CD4-positive, alpha-beta T cell treated with Interleukin-2 at 100 ng/mL for 4 hours (primary cell): ENCODE measurements at places on chromosomes 5 and 9.

GRCh38 chr5:74201334-74202081, 439.0 kb downstream of the ENC1 start:
- DNase-seq = no peak

DNA sequence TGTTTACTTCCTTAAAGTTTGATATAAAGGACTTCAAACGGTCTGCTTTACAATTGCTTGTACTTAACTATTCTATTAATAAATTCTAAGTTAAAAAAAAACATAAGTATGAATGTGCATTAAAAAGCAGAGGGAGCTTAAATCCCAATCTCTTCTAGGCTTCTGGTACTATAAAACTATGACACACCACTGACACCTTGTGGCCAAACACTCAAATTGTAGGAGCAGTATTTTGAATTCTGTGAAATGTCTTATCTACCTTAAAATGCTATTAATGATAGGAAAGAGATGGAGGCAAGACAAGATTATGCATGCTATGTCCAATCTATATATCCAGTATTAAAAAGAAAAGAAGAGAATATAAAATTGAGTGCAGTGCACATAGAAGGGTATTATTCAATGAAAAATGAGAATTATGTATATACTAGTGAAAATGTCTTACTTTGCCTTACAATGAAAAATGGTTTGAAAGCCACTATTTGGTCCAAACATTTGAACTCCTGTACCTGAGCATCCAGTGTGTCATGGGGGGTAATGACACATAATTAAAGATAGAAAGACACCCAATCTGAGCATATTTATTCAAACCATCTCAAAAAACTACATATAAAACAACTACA, 87.6 kb downstream of the ERP44 start:
- peak; percentile 60 for DNase-seq

DNA sequence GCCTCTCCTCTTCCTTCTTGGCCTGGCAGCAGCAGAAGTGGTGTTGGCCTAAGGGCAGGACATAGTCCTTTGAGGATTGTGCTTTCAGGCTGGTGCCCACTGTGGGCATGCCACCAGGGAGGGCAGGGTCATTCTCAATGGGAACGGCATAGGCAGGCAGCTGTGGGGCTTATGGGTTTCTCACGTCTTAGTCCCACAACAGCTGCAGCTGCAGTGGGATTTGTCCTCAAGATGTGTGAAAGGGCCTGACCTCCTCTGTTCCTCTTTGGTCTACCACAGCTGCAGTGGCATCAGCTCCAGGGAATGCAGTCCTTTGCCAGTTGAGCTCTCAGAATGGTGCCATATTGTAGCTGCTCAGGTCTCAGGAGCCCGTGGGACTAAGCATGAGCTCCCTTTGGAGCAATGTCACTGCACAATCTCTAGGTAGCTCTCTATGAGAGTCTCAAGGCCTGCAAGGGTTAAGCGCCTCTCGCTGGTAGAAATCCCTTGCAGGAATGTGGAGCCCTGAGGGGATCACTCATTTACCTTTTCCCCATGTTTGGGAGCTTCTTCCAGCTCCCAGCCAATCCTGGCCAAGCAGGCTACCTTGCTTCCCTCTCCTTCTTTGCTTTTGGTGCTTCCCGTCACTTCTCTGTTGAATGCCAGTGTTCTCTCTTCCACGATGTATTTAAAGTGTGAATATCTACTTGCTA, 104.8 kb downstream of the GNA14 start:
- DNase-seq = no peak

DNA sequence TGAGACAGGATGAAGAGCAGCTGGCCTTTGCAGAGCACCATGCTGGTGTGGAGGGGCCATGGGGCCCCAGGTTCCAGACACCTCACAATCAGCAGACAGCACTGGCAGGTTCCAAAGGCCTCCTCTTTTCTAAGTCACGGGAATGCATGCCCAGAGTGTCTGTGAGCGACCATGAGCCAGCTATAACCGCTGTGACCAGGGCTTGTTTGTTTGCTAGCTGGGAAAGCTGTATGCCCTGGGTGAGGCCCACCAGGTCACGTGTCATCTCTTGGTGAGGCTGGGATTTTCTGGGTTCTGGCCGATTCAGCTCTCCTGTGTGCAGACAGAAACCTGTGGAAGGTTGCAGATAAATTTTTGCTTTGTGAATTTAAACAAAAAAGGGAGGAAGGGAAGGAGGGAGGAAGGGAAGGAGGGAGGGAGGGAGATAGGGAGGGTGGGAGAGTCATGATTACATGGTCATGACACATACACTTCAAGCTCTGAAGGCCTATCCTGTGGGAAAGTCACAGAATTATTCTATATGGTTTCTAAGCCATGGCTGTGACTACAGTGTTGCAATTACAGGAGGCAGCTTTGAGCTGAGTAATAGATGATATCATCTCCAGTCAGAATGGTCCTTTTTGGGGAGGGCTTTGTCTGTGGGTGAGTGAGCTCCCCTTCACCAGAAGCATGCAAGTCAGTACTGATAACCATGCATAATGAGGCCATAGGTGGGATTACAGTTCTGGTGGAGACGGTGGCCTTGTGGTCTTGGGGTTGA, 37.2 kb downstream of the PAPPA start:
- no peak for DNase-seq

GRCh38 chr5:127089191-127089590, 15.9 kb upstream of the C5orf63 start:
- no peak for DNase-seq

- DNase-seq = no peak
Observed at GRCh38 chr5:116271446-116272025, 186.7 kb downstream of the COMMD10 start.

DNA sequence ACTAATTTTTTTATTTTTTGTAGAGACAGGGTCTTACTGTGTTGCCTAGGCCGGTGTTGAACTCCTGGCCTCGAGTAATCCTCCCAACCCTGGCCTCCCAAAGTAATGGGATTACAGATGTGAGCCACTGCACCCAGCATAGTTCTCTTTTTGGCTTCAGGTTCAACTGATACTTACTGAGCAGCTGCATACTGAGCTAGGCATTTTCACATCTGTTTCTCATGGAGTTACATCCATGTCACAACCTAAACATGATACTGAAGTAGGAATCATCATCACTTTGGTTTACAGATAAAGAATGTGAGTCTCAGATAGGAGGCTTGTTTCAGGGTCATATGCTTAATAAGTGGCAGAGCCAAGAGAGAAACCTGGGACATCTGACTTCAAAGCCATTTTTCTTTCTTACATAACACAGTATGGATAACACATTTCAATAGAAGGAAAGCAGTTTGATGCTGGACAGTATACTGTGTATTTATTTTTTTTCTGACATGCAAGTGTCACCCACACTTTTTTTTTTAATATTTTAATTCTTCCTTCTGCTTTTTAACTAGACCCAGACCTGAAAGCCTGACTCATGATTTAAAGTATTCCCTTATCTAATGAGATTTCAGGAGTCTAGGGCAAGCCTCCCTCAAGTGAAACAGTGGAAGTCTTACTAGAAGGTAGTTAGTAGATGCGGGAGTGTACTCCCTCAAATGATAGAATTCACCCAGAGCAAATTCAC, 90.8 kb downstream of the HACD4 start:
- DNase-seq = no peak

- no peak for DNase-seq
Observed at GRCh38 chr5:146644831-146645230, 128.8 kb upstream of the GPR151 start.

DNA sequence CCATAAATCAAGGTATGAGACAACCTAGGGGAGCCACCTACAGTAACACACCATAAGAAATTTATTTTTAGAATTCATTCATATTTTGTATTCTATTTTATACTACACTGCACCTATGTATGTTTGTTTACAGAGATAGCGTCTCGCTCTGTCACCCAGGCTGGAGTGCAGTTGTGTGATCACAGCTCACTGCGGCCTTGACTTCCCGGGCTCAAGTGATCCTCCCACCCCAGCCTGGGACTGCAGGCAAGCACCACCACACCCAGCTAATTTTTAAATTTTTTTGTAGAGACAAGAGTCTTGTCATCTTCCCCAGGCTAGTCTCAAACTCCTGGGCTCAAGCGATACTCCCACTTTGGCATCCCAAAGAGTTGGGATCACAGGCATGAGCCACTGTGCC, 25.4 kb downstream of the MAPKAP1 start:
- DNase-seq = no peak

DNA sequence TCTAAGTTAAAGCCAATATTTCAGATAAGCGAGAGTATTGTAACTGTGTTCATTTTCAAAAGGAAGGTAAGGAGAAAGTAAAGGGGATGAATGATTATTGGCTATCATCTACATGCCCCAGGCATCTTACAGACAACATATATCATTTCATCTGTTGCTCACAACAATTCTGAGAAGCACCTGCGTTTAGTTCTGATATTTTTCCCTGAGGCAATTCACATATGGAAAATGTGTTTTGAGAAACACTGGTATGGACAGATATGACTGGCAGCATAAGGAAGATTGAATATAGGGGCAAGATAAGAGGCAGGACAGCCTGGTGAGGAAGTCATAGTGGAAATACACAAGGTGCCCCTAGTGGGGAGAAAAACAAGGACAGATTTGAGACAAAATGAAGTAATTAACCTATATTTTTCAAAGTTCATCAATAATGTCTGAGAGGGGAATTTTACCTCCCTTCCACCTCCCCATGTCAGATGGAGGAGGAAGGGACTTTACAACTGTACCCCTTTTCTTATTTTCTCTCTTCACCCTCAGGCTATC, 87.7 kb upstream of the TRIM32 start:
- no peak for DNase-seq

GRCh38 chr9:18488886-18489285, 14.9 kb downstream of the ADAMTSL1 start:
- DNase-seq = no peak

- DNase-seq = no peak
Observed at GRCh38 chr5:127299678-127300077, 9.1 kb downstream of the MEGF10 start.

- no peak for DNase-seq
Observed at GRCh38 chr9:121491111-121491510, 8.5 kb downstream of the GGTA1 start.

GRCh38 chr5:139668924-139669661, 20.9 kb downstream of the CXXC5 start:
- no peak for DNase-seq

DNA sequence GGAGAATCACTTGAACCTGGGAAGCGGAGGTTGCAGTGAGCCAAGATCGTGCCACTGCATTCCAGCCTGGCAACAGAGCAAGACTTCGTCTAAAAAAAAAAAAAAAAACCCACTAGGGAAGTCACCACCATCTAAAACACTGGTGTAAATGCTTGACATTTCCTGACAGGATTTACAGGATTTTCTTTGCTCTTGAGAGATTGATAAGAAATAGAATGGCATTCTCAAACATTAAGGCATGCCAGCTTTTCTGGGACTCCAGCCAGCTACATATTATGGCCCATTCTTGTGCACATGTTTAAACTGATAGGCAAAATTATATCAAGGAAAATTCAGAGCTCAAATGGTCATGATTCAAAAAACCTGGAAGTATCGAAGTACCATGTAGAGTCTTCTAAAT, 28.7 kb downstream of the GTF3C4 start:
- no peak for DNase-seq

- no peak for DNase-seq
Observed at GRCh38 chr9:137621131-137621757, 2.4 kb downstream of the EHMT1 start.

- no peak for DNase-seq
Observed at GRCh38 chr5:175749591-175749990, 91.7 kb downstream of the HRH2 start.

DNA sequence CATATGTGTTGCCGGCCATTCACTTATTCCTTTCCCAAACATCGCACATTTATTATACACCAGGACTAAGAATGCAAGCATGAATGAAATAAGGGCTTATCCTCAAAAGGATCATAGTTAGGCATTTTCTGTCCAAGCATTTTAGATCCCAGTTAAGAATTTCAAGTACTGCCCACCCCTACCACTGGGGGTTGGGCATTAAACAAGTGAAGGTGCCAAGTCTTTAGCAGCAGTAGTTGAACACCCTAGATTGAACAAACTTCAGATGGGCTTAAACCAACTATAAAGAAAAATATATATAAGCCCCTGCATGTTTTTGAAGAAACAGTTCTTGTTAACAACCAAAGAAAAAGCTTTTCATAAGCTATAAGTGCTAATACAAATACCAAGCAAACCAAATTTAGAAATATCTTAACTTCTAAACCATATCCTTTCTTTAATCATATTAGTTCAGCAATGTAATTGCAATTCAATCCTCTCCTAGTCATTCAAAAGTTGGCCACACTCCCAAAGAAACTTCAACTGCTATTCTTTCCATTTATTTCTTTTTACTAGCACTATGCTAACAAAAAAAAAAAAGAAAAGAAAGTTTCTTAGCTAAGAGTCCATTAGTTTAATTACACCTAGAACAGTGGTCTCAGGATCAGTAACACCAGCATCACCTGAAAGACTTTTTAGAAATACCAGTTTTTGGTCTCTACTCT, 149.8 kb downstream of the MLLT3 start:
- no peak for DNase-seq
